Endodermal cell (in vitro differentiated cells): ENCODE measurements at places on chromosomes 11 and 22. TPM values are rescaled to one million over a fixed set of nuclear protein-coding genes. Genes with fewer than 3 reads are reported as not detected.

CADM1 gene
- total RNA-seq = 86.6 and 88.2 TPM in 2 replicates

RAG2 gene
- not detected in 3 replicates for total RNA-seq

TEX12 gene
- not detected in 3 replicates for total RNA-seq

RELA gene
- total RNA-seq = 34.1 and 40.2 TPM in 2 replicates

C11orf86 gene
- total RNA-seq = not detected in 3 replicates

LRP4 gene
- total RNA-seq = 11.3 and 12.6 TPM in 2 replicates

IGSF22 gene
- total RNA-seq = 0.61 and 1.6 TPM in 2 replicates

SCGB1C1 gene
- total RNA-seq = not detected in 3 replicates

MRGPRX4 gene
- total RNA-seq = not detected in 3 replicates

CRYBB2 gene
- total RNA-seq = not detected in 3 replicates

MS4A6A gene
- not detected in 2 replicates for total RNA-seq

DNA sequence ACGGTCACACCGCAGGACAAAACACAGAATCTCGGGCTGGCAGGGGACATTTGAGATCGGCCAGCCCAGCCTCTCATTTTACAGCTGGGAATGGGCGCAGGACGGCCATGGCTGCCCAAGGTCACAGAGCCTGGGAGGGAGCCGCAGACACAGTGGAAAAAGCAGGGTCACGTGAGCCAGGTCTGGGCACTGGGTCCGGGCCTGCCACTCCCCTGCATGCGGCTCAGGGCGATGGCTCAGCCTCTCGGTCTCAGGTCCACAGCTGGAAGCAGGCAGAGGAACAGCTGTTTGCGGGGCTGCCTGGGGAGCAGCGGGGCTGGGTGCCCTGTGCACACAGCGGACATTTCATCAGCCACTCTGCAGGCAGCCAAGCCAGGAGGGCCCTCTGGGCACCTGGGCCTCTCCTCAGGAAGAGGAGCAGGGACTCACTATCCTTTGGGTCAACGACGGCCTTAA is 10.4 kb upstream of the PPARA start:
- no peaks in the 10 kb centered on the region for H3K36me3 ChIP-seq
- H3K27me3 ChIP-seq = no peaks in the 10 kb centered on the region
- no peak overlapping the region for H3K27ac ChIP-seq
- DNase-seq = no peak
- H3K4me1 ChIP-seq = no peaks in the 10 kb centered on the region

- no peak for DNase-seq
- H3K27ac ChIP-seq = no peak overlapping the region
- H3K27me3 ChIP-seq = peaks cover 13% of the 10 kb centered on the region
- no peak overlapping the region for H3K4me3 ChIP-seq
- H3K36me3 ChIP-seq = peaks cover 16% of the 10 kb centered on the region
These were observed 5.3 kb downstream of the SPTBN2 start for GRCh38 chr11:66723693-66724092.

DNA sequence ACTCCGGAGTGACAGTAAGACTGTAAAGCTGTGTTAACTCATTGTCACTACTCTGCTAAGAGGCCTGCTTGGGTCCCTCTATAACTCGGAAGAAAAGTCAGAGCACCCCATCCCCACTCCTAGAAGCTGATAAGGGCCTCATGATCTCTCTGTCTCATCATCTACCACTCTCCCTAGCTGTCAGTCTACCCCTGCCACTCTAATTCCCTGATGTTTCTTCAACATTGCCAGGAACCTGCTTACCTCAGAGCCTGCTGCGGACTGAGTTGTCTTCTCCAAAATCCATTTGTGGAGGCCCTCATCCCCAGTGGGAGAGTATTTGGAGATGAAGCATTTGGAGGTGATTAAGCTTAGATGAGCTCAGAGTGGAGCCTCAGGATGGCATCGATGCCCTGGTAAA is 1092.2 kb downstream of the TBC1D22A start:
- no peaks in the 10 kb centered on the region for H3K27me3 ChIP-seq
- H3K4me1 ChIP-seq = peaks cover 3% of the 10 kb centered on the region
- DNase-seq = no peak
- H3K36me3 ChIP-seq = no peaks in the 10 kb centered on the region
- H3K4me3 ChIP-seq = no peak overlapping the region
- H3K27ac ChIP-seq = no peak overlapping the region

GRCh38 chr11:64287676-64288352 is 2.2 kb downstream of the GPR137 start:
- H3K4me3 ChIP-seq = no peak overlapping the region
- peaks cover 4% of the 10 kb centered on the region for H3K36me3 ChIP-seq
- peaks cover 36% of the 10 kb centered on the region for H3K27me3 ChIP-seq
- H3K4me1 ChIP-seq = no peaks in the 10 kb centered on the region

DNA sequence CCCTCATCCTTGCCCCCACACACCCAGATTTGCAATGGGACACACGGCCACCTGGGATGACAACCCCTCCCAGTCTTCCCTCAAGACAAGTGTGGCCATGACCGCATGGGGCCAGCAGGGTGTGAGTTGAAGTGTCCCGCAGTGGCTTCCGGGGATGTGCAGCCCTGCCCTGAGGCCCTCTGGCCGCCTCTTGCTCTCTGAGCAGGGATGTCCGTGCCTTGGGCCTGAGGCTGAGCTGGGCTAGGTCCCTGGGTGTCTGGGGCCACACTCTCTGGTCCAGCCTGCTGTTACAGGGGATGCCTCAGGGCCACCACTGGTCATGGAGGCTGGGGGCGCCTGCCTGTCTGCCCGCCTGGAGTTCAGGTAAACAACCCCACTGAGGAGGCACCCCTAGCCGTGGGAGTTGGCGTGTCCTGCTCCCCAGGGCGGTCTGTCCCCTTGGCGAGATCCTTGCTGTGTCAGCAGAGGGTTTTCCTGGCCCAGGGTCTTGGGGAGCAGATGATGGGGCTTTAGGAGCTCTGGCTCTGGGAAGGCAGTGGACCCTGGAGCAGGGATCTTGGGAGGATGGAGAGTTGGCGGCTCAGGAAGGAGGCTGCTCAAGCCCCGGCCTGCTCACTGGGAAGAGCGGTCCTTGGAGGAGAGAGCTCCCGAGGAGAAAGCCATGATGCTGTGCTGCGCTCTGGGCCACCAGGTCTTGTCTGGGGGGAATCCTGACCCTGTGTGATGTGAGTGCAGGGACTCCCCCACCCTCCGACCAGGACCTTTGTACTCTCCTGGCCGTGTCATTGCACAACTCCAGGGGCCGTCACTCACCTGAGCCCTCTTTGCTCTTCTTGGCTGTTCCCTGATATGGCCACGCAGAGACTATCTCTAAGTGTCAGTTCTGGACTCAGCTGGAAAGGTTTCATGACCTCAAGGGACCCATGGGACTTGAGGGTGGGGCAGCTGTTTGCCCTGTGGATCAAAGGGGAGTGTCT is 67.9 kb downstream of the KCNQ1 start:
- peaks cover 16% of the 10 kb centered on the region for H3K27me3 ChIP-seq

GRCh38 chr11:83127310-83127637 is 29.7 kb upstream of the PCF11 start:
- no peak overlapping the region for H3K27ac ChIP-seq
- DNase-seq = no peak
- H3K4me3 ChIP-seq = no peak overlapping the region

DNA sequence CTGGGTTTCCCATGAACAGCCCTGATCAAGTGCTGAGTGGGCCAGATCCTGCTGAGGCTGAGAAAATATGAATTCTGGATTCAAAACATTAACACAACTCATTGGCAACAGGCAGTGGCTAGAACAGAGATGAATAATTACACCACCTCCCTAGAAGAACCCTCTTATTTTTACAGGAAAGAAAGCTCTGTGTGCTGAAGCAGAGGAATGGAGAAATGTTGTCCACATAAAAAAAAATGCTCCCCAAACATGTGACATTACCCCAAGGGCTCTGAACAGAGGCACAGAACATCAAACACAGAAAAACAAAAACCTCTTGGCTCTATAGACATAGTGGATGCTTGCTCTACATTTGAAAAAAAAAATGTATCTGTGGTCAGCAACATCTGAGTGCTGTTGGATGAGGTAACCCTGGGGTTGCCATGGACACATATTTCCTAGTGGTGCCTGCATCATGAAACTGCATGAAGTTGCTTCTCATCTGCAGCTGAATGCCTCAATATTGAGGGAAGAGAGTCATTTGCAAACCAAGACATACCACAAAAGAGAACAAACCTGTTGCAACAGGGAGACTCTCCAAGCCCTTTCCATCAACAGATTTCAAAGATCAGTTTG is 98.8 kb downstream of the SNX19 start:
- H3K4me1 ChIP-seq = peaks cover 5% of the 10 kb centered on the region
- H3K27ac ChIP-seq = no peak overlapping the region
- no peak for DNase-seq

GRCh38 chr11:119764108-119764868 is 35.3 kb upstream of the NECTIN1 start:
- peak; percentile 72 for DNase-seq
- no peak overlapping the region for H3K4me3 ChIP-seq
- H3K36me3 ChIP-seq = no peaks in the 10 kb centered on the region
- peaks cover 9% of the 10 kb centered on the region for H3K27me3 ChIP-seq
- H3K4me1 ChIP-seq = peaks cover 3% of the 10 kb centered on the region

DNA sequence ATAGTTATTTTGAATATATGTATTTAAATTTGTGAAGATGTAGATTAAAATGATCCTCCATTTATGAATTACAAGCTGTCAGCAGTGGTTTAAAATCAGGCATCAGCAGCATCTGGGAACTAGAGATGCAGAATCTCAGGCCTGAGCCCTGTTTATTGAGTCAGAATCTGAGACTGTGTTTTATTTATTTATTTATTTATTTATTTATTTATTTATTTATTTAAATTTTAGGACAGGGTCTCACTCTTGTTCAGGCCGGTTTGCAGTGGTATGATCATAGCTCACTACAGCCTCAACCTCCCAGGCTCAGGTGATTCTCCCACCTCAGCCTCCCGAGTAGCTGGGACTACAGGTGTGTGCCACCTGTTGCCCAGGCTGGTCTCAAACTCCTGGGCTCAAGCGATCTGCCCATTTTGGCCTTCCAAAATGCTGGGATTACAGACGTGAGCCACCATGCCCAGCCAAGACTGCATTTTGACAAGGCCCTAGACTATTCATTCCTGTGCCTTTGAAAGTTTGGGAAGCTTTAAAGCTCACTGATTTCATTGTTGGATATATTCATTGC is 70.7 kb downstream of the PPP6R3 start:
- no peak overlapping the region for H3K27ac ChIP-seq
- H3K4me3 ChIP-seq = no peak overlapping the region
- H3K4me1 ChIP-seq = peaks cover 4% of the 10 kb centered on the region
- no peak for DNase-seq
- H3K36me3 ChIP-seq = peaks cover 69% of the 10 kb centered on the region

- H3K27ac ChIP-seq = no peak overlapping the region
- H3K4me3 ChIP-seq = no peak overlapping the region
- H3K4me1 ChIP-seq = no peaks in the 10 kb centered on the region
These were observed 23.5 kb downstream of the TBRG1 start for GRCh38 chr11:124646148-124646547.

DNA sequence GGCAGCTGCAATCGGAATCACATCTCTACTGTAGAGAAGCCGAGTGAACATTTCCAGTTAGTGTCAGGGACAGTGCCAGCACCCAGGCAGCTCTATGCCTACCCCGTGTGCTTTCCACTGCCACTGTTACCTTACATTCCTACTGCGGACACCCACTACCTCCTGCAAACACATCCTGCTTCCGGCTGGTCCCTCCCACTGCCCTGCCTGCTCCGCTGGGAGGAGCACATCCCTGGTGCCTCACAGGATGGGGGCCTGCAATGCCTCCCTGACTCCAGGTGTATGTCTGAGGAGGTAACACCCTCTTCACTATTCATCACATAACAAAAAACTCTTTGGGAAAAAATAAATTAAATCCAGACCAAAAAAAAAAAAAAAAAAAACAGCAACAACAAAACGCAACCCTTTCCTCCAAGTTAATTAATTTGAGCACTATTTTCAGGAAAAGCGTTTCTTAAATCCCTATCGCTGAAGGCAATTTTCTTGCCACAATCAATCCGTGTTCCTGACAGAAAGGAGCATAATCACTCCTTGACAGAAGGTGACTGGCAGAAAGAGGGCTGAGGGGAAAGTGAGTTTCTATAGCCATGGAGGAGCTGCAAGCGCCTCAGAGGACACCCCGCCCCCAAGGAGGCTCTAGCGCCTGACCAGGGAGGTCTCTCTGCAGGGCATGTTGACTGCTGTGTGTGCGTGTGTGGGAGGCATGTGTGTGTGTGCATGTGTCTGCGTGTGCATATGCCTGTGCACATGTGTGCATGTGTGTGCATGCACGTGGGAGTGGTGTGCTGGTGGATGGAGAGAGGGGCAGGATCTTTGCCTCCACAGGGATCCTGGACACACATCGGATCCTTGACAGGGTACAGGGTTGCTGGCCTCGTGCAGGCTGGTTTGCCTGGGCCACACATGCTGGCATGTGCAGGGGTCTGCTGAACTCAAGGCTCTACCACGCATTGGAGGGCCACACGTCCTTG is 134.8 kb upstream of the NTM start:
- peak; percentile 62 for DNase-seq
- no peaks in the 10 kb centered on the region for H3K4me1 ChIP-seq
- no peaks in the 10 kb centered on the region for H3K27me3 ChIP-seq

GRCh38 chr11:36365907-36366306 is 69.8 kb downstream of the PRR5L start:
- no peak overlapping the region for H3K27ac ChIP-seq
- no peak overlapping the region for H3K4me3 ChIP-seq
- H3K36me3 ChIP-seq = no peaks in the 10 kb centered on the region
- no peak for DNase-seq

- H3K36me3 ChIP-seq = peaks cover 46% of the 10 kb centered on the region
- DNase-seq = peak; percentile 93
- H3K4me1 ChIP-seq = no peaks in the 10 kb centered on the region
- H3K27me3 ChIP-seq = no peaks in the 10 kb centered on the region
- no peak overlapping the region for H3K4me3 ChIP-seq
- no peak overlapping the region for H3K27ac ChIP-seq
These were observed 5.3 kb upstream of the LRRN4CL start for GRCh38 chr11:62694455-62695167.

DNA sequence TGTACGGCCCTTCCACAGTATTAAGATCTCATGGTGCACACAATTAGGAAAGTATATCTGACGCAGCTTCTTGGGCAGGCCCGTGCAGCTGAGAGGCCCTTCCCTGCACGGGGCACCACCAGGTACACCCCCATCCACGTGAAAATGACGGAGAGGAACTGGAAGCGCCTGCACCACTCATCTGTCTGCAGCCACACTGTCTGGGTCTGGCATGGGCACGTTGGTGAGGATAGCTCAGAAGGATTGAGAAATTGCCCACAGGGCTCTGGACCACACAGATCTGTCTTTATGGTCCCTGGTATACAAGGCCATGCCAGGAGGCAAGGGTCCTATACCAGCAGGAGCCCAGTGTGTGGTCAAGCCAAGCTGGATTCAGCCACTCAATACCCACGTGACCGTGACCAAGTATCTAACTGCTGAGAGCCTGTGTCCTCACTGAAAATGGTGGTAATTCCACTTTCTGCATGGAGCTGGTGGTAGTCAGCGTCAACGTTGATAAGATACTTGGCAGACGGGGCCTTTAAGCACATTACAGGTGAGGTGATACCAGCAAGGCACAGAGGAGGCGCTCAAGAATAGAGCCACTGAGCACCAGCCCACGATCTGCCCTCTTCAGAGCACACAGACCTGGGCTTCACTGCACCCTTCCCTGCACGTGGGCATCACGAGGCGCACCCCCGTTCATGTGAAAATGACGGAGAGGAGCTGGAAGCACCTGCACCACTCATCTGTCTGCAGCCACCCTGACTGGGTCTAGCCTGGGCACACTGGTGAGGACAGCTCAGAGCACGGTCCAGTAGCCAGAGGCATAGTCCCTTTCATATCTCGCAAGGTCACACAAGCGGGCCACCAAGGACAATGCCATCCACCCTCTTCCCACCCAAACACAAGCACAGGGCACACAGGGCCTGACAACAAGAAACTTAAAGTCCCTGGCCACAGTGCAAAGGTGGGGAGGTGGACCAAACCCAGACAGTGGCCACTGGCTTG is 28.4 kb downstream of the SHANK2 start:
- peak; percentile 66 for DNase-seq
- H3K27me3 ChIP-seq = no peaks in the 10 kb centered on the region
- H3K4me3 ChIP-seq = no peak overlapping the region
- H3K4me1 ChIP-seq = no peaks in the 10 kb centered on the region

- H3K27ac ChIP-seq = no peak overlapping the region
- peak; percentile 87 for DNase-seq
- no peaks in the 10 kb centered on the region for H3K27me3 ChIP-seq
These were observed 1.9 kb downstream of the PIWIL3 start for GRCh38 chr22:24772493-24773220.
